Stimulated activated CD8-positive, alpha-beta memory T cell treated with anti-CD3 and anti-CD28 coated beads, Interleukin-2, amount 100 ng/mL, for 48 hours (primary cell): ENCODE measurements at places on chromosomes 12 and 14.
A peak's percentile ranks its signal among the peaks of the same experiment; 100 is the strongest.

DNA sequence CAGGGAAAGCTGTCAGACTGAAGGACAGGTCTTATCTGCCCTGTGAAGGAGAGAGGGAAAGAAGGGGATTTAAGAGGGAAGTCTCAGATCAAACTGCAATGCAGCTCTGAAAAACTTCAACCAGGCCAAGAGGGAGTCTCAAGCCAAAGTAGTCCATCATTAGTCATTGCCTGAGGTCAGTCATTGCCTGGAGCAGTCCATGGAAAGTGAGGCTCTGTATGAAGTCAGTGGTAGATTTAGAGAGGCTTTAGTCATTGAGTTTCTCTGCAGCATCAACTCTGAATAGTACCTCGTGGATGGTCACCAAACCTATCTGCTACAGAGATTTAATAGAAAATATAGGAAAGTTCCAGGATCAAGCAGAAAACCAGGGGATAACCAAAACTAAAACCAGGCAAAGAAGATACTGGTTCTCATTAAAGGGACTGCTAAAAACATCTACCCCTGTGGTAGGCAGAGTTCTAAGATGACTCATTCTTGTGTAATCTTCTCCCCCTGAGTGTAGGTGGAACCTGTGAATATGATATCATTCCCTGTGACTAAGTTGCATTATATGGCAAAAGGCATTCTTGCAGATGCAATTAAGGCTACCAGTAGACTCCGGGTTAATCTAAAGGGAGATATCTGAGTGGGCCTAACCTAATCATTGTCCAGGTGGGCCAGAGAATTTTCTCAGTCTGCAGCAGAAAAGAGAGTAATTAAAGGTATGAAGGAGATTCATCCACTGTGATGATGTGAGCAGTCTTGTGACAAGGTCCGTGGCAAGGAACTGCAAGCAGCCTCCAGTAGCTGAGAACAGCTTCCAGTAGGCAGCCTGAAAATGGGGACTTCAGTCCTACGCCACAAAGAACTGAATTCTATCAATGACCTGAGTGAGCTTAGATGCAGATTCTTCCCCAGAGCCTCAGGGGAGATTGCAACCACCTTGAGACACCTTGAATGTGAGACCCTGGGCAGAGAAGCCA is 123.1 kb downstream of the GALC start:
- DNase-seq = no peak

DNA sequence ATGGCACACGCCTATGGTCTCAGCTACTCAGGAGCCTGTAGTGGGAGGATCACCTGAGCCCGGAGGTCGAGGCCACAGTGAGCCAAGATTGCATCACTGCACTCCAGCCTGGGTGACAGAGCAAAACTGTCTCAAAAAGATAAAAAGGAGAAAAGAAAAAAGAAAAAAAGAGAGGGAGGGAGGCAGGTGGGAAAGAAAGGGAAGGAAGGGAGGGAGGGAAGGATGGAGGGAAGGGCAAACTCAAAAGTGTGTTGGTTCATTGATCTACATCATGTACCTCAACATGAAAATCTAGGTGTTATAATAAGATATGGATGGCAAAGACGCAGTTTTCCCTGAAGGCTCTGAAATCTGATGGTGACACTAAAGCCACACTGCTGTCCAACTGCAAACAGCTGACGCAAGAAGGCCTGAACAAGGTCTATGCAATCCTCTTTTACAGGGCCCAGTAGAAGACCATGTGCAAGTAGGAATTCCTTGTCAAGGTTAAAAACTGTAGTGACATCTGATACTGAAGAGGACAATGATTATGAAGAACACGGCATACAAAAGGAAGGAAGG is 143.6 kb downstream of the ITPR2 start:
- DNase-seq = no peak

DNA sequence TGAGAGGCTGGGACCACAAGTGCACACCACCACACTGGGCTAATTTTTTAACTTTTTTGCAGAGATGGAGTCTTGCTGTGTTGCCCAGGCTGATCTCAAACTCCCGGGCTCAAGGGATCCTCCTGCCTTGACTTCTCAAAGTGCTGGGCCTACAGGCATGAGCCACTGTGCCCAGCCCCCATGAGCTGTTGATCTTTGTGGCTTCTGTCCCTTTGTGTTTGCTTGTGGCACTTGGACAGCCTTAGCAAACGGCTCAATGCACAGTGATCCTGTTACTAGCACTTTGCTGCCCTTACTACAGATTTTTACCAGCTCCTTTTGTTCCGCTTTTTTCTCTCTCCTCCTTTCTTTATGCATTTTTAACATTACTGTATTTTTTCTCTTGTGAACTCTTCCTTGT is 25.3 kb upstream of the EVL start:
- DNase-seq = no peak

DNA sequence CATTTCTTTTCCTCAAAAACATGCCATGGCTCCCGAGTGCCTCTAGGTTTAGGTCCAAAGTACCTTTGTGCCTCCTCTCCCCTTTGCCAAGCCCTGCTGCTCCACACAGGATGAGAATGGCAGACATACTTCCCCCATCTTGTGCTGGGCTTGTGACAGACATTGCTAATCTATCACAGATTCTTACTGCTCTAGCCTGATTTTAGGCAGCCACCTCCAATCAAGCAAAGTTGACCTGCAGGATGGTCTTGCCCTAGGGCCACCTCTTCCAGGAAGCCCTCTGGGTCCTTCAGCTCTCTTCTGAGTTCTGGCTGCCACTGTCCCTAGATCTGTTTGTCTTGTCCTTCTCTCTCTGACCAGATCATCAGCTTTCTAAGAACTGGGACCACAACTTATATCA is 20.5 kb downstream of the FOXN4 start:
- no peak for DNase-seq

DNA sequence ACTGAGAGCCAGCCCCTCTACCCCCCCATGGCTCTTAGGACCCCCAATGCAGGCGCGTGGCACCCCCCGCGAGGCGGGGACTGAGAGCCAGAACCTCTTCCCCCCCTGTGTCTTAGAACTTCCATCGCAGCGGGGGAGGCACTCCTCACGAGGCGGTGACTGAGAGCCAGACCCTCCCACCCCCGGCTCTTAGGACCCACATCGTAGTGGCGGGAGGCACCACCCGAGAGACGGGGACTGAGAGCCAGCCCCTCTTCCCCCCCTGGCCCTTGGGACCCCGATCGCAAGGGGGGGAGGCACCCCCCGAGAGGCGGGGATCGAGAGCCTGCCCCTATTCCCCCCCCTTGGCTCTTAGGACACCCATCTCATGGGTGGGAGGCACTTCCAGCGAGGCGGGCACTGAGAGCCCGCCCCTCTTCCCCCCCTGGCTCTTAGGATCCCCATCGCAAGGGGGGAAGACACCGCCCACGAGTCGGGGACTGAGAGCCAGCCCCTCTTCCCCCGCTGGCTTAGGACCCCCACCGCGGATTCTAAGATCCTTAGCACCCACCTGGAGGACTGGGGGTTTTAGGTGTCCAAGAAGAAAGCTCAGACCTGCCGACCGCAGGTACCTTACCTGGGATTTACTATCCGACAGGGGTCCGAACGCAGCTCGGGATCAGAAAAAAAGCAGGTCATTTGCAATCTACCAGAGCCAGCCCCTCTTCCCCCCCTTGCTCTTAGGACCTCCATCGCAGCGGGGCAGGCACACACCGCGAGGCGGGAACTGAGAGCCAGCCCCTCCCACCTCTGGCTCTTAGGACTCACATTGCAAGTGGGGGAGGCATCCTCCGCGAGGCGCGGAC is 44.9 kb downstream of the DDX11 start:
- peak; percentile 5 for DNase-seq

DNA sequence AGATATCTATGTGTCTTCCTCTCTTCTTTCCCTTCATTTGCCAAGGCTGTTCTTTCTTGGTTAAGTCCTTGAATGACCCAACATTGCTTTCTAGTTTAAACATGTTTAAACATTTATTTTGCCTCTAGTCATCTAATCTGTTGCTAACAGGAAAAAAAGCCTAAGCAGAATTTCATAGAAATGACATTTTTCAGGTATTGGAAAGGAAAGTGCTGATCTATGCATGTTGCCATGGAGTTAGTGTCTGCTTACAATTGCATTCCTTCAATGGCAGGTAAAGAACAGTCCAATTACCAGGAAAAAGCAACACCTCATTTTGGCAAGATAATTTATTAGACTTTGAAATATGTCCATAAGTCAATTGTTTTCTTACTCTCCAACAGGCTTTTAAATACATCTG is 21.5 kb upstream of the SLC2A13 start:
- DNase-seq = no peak

- no peak for DNase-seq
These were observed 65.9 kb upstream of the WSCD2 start for GRCh38 chr12:108063192-108063591.

DNA sequence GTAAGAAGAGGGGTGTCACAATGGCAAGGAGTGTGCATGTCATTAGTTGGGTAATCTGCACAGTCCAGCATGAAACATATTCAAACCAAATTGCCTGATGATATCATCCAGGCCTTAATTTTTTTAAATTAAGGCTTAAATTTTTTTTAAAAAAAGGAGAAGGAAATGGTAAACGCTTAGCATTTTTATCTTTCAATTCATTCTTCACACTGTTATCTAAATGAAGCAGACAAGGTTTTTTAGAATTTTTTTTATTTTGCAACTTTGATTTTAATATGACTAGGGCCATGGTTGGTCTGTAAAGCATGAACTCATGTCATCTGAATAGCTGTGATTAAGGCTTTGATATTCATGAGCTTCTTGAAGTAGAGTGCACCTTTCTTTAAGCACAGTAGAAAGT is 362.5 kb downstream of the SYT1 start:
- no peak for DNase-seq

GRCh38 chr12:95169368-95169767 is 47.9 kb downstream of the FGD6 start:
- DNase-seq = no peak

GRCh38 chr14:75981426-75982265 is at the start of gene TGFB3:
Gene TGFB3, minus strand, starts transcription at chr14:75981995. Its CDS starts 1,102 bp downstream, at chr14:75980893.
- DNase-seq = peak; percentile 24

- DNase-seq = no peak
These were observed 89.6 kb downstream of the ARF6 start for GRCh38 chr14:49982501-49982951.
